ENCODE measurements at places on chromosomes 7 and 10. TPM values are rescaled to one million over a fixed set of nuclear protein-coding genes. Genes with fewer than 3 reads are reported as not detected.

HTR5A gene
- total RNA-seq = not detected

GRCh38 chr10:3054851-3055199 is 12.5 kb upstream of the PFKP start:
- no peak for DNase-seq

CPN1 gene
- total RNA-seq = not detected

- no peak for DNase-seq
Measured at GRCh38 chr10:44202952-44203351, 181.9 kb downstream of the CXCL12 start.

GRCh38 chr10:6563731-6564130 is 16.3 kb downstream of the PRKCQ start:
- no peak for DNase-seq

DNA sequence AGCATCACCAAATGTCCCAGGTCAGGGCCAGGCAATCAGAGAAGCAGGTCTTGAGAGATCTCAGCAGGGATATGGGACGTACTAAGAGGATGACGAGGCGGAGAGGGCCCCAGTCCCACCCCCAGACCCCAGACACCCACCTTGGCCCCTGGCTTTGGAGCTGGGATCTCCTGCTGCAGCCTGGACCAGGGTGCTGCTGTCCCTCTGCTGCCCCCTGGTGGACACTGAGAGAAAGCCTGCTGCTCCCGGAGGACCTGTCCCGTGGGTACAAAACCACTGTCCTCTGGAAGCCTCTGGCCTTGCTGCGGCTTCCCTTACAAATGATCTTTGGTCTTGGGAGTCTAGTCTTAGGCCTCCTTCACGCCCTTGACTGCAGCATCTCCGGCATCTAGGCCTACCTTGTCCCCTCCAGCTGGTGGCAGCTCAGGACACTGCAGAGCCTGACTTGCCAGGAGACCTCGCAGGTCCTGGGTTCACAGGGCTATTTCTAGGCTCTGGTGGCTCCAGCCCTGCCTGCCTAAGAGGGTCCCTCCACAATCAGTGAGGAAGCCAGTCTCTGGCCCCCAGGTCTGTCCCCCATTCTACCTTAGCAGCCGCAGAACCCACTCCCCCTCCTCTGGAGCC is 97.1 kb downstream of the RGS10 start:
- DNase-seq = peak; percentile 83

DNA sequence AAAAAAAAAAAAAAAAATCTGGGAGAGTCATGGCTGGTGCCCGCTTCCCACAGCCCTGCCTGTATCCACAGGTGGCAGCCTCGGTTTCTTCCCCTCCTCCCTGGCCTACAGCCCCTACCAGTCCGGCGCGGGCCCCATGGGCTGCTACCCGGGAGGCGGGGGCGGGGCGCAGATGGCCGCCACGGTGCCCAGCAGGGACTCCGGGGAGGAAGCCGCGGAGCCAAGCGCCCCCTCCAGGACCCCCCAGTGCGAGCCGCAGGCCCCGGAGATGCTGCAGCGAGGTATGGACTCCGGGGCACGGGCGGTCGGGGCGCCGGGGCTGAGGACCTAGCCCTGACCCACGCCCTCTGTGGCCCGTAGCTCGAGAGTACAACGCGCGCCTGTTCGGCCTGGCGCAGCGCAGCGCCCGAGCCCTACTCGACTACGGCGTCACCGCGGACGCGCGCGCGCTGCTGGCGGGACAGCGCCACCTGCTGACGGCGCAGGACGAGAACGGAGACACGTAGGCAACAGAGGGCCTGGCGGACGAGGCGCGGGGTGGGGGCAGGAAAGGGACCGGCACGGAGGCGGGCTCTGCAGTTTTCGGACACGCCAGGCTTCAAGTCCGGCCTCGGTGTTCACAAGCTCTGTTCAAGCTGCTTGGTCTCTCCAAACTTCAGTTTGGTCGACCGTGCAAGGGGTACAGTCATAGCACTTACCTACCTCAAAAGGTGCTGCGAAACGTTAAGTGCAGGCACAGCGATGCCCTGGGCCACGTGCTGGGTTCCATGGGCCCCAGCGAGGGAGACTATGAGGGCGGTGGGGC is 3.9 kb downstream of the NFKB2 start:
- peak; percentile 83 for DNase-seq

DNA sequence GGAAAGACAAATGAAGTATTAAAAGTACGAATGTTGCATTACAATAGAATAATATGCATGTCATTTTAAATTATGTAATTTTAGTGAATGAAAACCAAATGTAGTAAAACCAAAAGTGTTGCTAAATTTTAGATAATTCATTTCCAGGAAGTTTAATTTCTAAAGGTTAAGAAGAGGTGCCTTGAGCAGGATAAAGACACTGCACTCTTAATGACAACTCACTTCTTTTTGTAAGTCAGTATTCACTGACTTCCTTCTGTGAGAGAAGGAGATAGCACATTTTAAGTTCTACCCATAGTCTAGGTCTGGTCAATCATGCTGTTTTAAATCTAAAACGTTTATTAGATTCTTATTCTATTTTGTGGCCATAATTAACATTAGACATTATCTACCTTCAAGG is 160.2 kb downstream of the CRPPA start:
- no peak for DNase-seq
